ENCODE measurements at places on chromosomes 3 and 15.

- no peak for DNase-seq
Measured at GRCh38 chr3:73073091-73073707, 11.7 kb downstream of the EBLN2 start.

GRCh38 chr3:53693451-53693850 lies 152.8 kb downstream of the CHDH start:
- no peak for DNase-seq

- DNase-seq: no peak
Measured at GRCh38 chr3:9183011-9183410, 66.4 kb downstream of the SRGAP3 start.

DNA sequence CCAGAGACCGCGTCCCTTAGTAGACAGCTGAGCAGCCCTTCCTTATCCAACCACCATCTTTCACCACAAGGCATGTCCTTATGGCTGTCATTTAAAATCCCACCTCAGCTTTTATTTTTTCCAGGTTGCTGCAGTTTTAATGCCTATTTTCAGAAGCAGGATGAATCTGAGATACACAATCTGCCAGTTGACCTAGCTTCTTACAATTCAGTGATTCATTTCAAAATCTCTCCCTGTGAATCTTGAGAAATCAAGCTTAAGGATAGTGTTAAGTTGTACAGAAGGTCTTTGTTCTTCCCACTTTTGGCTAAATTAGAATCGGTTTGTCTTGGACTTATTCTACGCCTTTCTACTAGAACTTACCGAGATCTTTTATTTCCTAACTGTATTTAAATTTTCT lies 522.3 kb upstream of the CFAP20DC start:
- no peak for DNase-seq

GRCh38 chr3:18372786-18373405 lies 52.2 kb downstream of the SATB1 start:
- no peak for DNase-seq

DNA sequence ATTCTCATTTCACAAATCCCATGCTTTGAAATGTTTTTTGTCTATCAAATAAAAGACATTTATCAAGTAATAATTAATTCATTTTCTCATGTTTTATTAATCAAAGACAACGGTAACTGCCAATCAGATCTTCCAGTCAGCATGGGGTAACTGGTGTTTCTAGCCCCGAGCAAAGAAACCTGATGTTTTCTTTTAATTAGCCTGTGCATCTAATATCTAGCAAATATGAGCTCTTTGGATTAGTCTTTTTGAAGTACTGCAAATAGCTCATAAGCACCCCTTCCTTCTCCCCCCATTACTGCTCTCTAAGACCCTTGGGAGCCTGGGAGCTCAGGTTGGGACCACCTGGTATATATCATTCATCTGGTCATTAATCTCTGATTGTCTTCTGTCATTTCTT lies 43.1 kb upstream of the SRGAP3 start:
- DNase-seq: no peak

DNA sequence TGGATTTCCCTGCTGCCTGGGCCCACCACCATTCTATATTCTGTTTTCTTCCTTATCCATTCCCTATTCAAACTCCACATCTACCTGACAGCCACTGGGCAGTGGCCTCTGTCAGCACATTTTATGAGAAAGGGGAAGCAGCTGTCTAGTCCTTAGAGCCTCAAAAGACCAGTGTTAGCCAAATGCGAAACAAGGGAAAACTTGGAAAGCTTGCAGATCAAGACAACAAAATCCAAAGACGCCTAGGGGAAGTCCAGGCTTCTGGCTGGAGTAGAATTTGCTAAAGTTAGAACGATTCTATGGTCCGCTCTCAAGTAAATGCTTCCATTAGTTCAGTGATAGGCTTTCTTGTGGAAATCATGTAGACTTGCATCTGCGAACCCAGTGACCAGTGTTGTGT lies 39.4 kb upstream of the CHST2 start:
- DNase-seq: no peak

DNA sequence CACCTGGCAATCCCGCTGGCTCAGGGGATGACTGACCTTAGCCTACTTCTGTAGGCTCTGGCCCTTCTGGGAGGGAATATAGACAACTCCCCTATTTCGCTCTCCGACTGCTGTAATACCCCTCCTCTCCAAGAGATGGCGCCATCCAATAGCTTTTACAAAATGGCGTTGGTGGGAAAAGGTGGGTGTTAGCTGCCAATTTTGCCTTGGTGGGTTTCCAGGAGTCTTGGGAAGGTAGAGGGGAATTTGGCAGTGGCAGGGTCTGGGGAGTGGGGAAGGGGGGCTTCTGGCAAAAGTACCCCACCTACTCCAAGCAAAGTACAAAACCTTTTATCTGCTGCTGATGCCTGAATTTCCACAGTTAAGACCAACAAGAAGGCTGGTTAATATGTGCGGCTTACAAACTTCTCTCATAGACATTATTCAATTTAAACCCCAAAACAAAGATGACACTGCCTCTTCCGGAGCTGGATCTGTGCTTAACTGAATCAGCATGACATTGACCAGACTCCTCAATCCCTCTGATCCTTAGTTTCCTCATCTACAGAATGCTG lies 62.1 kb downstream of the RASGRF1 start:
- peak; percentile 67 for DNase-seq

DNA sequence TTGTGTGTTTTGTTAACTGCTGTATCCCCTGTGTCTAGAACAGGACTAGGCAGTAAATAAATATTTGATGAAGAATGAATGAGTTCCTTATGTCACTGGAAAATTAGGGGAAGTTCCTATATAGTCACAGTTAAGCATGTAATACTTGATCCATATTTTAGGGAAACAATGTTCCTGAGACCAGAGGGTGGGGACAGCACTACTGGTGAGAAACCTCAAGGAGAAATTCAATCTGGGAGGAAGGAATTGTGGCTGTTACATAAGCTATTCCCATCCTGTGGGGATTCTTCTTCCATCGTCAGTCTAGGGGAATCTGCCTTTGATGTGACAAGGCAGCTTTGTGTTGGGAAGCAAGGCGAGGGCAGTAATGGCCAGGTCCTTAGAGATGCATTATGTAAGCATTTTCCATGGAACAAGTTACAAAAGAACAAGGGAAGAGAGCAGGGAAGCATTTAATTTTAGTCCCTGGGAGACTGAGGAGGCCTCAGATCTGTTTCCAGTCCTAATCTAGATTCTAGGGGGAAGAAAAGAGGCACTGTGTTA lies 219.3 kb upstream of the TTC14 start:
- DNase-seq: no peak

All from nephron progenitor cell (in vitro differentiated cells).